Activated CD4-positive, alpha-beta T cell treated with anti-CD3 and anti-CD28 coated beads, Interleukin-2, amount 50 U/mL, for 16 hours (primary cell): ENCODE measurements at places on chromosomes 2 and 18.

- DNase-seq, result no peak
Observed at GRCh38 chr2:109173311-109174171, 44.5 kb downstream of the SH3RF3 start.

DNA sequence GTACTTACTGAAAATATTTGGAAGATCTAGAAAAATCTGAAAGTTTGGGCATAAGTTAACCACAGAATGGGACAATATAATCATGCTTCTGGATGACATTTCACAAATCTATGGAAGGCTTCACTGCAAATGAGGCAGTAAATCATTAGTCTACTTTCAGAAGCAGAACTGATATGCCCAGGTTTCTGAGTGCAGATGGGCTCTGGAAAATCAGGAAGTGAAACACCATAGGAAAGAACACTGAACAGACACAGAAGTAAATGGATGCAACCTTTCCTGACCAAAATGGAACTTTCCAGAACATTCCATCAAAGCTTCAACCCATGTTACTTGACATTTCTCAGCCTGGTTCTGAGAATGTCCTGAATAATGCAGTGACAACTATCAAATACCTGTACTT, 55.1 kb downstream of the KCNG3 start:
- no peak for DNase-seq

DNA sequence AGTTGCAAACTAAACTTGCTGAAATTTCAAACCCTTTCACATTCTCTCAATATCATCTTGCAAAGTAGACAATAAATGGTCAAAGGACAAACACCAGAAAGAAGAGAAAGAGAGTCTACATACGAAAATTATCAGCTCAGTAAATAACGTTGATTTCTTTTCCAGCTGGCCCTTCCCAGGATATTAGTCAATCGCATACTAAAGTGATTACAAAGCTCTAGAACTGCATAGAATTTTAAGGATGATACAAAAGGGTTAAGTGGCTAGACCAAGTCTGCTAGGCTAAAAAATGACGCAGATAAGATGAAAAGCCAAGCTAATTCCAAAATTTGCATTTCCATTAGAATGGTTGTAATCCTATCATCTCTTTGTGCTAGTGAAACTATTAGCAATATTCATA, 405.7 kb downstream of the FBXO15 start:
- DNase-seq, result no peak

GRCh38 chr2:218827701-218828476, 3.7 kb downstream of the PRKAG3 start:
- DNase-seq, result no peak

- no peak for DNase-seq
Observed at GRCh38 chr2:26530696-26531095, 52.8 kb upstream of the OTOF start.

GRCh38 chr18:57023275-57023882, 123.5 kb upstream of the BOD1L2 start:
- DNase-seq, result no peak

DNA sequence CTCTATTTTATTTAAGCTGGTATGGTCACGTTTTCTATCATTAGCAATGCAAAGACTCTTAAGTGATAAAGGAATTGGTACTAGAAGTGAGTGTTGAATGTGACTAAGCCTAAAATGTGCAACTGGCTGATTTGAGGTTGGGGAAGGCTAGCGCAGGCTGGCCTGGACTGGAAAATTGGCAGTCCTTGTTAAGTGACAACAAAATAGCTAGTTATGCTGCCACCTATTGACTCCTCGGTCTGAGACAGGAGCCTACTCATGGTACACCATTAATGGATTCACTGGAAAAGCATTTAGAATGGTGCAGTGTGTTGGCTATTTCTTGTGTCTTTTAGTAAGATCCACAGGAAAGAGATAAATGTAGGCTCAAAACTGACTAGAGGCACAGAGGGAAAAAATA, 5.7 kb upstream of the WIPF1 start:
- DNase-seq, result peak; percentile 72

DNA sequence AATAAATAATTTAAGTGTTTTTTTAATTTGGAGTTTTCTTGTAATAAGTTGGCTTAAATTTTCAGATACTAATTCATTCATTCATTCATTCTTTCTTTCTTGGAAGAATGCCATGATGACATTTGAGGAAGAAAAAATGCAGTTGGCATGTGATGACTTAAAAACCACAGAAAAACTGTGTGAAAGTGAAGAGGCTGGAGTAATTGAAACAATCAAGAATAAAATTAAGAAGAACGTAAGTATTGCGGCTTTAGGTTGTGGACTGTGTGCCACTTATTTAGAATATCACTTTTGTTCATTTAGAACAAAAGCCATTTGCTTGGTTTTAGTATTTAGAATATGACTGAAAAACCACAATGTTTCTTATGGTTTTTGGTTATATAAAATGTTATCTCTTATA, 51.4 kb downstream of the TTC39C start:
- no peak for DNase-seq
